H1 (cell line): ENCODE measurements at places on chromosomes 6 and 20. TPM values are rescaled to one million over a fixed set of nuclear protein-coding genes. Genes with fewer than 3 reads are reported as not detected.

GRCh38 chr6:43241446-43241845, 1.8 kb upstream of the TTBK1 start:
- peaks cover 6% of the 10 kb centered on the region for H3K4me1 ChIP-seq
- peaks cover 38% of the 10 kb centered on the region for H3K27me3 ChIP-seq
- H3K36me3 ChIP-seq: no peaks in the 10 kb centered on the region
- no peak overlapping the region for H3K27ac ChIP-seq
- DNase-seq: no peak

- H3K27me3 ChIP-seq: peaks cover 16% of the 10 kb centered on the region; the same call in 1 of the 2 replicates
- no peak for DNase-seq
- no peaks in the 10 kb centered on the region for H3K36me3 ChIP-seq
- H3K27ac ChIP-seq: no peak within 1 kb of the TSS
Observed at GRCh38 chr20:19758133-19758500, at the start of gene RIN2. Gene RIN2, plus strand, starts transcription at chr20:19758258. Its CDS starts 131,344 bp downstream, at chr20:19889602.

DNA sequence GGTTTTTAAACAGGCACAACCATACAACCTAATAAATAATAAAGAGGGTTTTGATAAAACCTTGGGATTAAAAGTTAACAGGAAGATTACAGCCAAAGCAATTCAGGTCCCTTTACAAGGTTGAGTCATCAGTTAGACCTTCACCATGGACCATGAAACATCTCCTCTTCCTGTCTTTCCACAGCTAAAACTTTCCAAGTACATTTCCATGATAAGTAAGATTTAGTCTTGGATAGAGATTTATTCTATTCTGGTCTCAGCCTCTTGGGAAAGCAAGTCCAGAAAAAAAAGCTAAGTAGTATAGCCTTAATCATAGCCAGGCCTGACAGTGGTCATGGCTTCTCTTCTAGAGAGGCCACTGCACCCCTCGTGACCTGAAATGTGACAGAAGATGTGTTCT, 2.9 kb upstream of the PRSS35 start:
- no peaks in the 10 kb centered on the region for H3K27me3 ChIP-seq
- no peak for DNase-seq
- no peak overlapping the region for H3K27ac ChIP-seq
- H3K4me3 ChIP-seq: no peak overlapping the region

- H3K27me3 ChIP-seq: no peaks in the 10 kb centered on the region
- no peak overlapping the region for H3K27ac ChIP-seq
- no peaks in the 10 kb centered on the region for H3K4me1 ChIP-seq
- no peak for DNase-seq
- peaks cover 21% of the 10 kb centered on the region for H3K36me3 ChIP-seq
Observed at GRCh38 chr20:45970646-45971424, 1.2 kb downstream of the ZNF335 start.

DNA sequence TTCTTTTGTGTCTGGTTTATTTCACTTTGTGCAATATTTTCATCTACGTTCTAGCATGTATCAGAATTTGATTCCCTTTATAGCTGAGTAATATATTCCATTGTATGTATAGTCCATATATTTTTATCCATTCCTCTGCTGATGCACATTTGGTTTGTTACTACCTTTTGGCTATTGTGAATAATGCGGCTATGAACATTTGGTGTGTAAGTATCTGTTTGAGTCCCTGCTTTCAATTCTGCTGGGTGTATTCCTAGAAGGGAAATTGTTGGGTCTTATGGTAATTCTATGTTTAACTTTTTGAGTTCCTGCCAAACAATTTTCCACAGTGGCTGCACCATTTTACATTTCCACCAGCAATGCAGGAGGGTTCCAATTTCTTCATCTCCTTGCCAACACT, 52.4 kb downstream of the DNAH8 start:
- H3K4me3 ChIP-seq: no peak overlapping the region
- H3K27me3 ChIP-seq: no peaks in the 10 kb centered on the region
- H3K4me1 ChIP-seq: no peaks in the 10 kb centered on the region
- no peak overlapping the region for H3K27ac ChIP-seq

DNA sequence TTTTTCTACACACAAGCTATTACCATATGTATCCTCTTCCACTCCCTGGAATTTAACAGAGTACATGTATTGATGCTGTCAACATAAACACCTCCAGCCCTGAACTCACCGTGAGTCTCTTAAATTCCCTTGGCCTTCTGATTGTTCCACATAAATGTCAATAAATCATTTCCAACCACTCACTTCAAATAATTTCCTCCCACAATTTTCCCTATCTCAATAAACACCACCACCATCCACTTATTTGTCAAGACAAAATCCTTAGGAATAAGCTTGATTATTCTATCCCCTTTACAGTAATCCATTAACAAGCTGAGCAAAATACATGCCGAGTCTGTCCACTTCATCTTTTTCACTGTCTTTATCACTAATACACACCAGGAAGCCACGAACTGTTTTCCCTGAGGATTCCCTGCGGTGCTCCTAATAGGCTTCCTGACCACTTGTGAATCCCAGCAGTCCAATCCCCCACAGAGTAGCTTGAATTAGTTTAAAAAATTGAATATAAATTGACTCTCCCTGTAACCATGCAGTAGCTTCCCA, 19.2 kb downstream of the HLA-DRB1 start:
- no peaks in the 10 kb centered on the region for H3K36me3 ChIP-seq
- H3K4me1 ChIP-seq: no peaks in the 10 kb centered on the region
- DNase-seq: no peak
- H3K4me3 ChIP-seq: no peak overlapping the region
- H3K27ac ChIP-seq: no peak overlapping the region

DNA sequence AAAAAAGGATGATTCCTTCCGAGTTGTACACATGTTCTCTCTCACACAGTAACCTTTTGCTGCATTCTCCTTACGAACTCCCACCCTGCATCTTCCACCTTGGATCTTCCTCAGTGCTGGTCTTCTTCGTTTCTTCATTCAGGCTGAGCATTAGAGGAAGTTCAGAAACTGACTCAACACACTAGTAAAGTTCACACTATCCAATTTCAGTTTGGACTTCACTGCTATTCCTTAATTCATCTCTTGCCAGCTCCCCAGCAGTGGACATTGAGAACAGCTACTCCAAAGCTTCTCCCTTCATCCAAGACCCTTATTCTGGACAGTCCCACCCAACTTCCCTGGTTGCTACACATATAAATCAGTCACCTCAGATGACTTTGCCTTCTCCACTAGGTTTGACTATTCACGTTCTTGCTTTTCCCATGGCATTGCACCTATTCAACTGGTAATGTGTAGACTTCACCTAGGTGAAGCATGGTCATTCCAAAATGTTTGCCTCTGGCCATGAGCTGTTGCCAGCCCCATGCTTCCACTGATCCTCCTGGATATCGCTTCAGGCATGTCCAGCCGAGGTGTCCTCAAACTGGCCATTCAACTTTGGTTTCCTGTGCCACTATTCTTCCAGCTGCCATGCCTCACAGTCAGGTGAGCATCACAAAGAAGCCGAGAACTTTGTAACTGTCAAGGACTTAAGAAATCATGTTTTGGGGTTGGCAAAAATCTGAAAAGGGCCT, 103.9 kb upstream of the EMILIN3 start:
- no peaks in the 10 kb centered on the region for H3K4me1 ChIP-seq
- H3K4me3 ChIP-seq: no peak overlapping the region
- H3K36me3 ChIP-seq: peaks cover 32% of the 10 kb centered on the region
- H3K27ac ChIP-seq: no peak overlapping the region
- H3K27me3 ChIP-seq: no peaks in the 10 kb centered on the region

DNA sequence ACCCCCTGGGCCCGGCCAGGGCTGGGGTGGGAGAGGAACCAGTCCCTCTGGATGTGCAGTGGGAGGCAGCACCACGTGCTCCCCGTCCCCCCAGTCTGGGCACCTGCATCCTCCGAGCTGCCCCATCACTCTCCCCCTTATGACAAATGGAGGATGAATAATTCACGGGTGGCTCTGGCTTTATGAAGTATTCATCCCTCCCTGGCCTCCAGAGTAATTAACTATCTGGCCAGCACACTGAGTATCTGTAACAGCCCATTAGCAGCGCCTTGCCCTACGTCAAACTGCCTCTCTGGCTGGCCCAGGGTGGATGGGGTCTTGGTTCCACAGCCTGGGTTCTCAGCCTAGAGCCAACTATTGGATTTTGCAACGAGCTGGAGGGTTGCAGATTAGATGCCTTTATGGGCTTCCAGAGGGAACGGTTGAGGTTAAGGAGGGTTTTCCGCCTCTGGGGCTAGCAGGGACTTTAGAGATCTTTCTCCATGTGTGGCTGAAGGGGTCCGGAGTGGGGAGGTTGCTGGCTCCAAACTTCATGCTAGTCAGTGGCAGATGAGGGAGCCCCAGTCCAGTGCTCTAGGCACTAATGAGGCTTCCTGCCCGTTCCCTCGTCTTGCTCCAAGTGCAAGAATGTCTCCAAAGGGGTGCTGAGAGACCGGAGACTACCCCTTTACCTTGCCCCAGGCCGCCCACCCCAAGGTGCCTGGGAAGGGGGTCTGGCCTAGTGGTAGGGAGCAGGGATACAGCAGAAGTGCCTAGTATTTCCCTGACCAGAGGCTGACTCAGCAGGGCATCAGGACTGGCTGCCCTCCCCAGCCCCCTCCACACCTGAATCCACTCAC, 53.5 kb upstream of the MLN start:
- H3K4me3 ChIP-seq: no peak overlapping the region
- no peak for DNase-seq
- no peak overlapping the region for H3K27ac ChIP-seq
- H3K27me3 ChIP-seq: no peaks in the 10 kb centered on the region
- no peaks in the 10 kb centered on the region for H3K4me1 ChIP-seq

DNA sequence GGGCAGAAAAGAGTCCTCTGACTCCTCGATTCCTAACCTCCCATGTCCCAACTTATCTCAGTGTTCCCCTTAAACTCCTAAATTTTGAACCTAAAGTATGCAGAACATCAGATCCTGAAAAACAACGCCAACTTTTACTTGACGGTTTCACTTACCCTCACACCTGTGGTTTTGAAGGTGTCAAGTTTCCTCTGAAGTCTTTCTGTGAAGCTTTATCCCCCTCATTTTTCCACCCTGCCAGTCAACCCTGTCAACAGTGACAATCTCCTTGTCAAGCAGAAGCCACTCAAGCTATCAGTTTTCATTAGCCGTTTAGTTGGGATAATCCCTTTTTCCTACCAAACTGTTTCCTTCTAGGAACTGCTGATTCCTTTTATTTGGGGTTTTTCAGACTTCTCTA, 245.4 kb upstream of the PREP start:
- no peaks in the 10 kb centered on the region for H3K4me1 ChIP-seq
- H3K4me3 ChIP-seq: no peak overlapping the region
- no peak for DNase-seq
- no peaks in the 10 kb centered on the region for H3K36me3 ChIP-seq
- no peaks in the 10 kb centered on the region for H3K27me3 ChIP-seq

GRCh38 chr6:34039943-34040342, 105.9 kb downstream of the GRM4 start:
- no peaks in the 10 kb centered on the region for H3K36me3 ChIP-seq
- H3K27ac ChIP-seq: no peak overlapping the region
- H3K4me1 ChIP-seq: no peaks in the 10 kb centered on the region

DNA sequence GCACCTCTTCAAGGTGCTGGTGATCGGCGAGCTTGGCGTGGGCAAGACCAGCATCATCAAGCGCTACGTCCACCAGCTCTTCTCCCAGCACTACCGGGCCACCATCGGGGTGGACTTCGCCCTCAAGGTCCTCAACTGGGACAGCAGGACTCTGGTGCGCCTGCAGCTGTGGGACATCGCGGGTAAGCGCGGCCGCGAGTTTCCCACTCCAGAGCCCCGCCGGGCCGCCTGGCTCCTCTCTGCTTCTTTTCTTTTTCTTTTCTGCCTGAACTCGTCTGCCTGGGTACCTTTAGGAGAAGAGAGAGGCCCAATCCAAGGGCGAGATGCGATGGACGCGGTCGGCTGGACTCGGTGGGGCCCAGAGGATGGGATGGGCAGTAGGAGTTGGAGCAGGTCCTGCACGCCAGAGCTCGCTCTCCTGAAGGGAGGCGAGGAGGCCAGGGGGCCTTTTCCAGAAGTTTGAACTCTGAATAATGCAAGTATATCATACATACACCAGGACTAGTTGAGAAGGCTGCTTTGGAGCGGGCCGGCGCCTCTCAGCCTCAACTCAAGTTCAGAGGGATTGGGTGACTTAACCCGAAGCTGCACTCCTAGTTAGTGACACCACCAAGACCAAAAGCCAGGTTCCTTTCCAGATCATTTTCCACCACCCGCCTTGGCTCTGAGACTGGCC, 445 bp downstream of the RAB32 start:
- H3K36me3 ChIP-seq: no peaks in the 10 kb centered on the region
- 0 out of 2 replicates have a peak, but pooled peaks cover 1% of the 10 kb centered on the region for H3K4me1 ChIP-seq
- peak; percentile 65 for DNase-seq
- H3K27me3 ChIP-seq: no peaks in the 10 kb centered on the region; the same call in 1 of the 2 replicates

DNA sequence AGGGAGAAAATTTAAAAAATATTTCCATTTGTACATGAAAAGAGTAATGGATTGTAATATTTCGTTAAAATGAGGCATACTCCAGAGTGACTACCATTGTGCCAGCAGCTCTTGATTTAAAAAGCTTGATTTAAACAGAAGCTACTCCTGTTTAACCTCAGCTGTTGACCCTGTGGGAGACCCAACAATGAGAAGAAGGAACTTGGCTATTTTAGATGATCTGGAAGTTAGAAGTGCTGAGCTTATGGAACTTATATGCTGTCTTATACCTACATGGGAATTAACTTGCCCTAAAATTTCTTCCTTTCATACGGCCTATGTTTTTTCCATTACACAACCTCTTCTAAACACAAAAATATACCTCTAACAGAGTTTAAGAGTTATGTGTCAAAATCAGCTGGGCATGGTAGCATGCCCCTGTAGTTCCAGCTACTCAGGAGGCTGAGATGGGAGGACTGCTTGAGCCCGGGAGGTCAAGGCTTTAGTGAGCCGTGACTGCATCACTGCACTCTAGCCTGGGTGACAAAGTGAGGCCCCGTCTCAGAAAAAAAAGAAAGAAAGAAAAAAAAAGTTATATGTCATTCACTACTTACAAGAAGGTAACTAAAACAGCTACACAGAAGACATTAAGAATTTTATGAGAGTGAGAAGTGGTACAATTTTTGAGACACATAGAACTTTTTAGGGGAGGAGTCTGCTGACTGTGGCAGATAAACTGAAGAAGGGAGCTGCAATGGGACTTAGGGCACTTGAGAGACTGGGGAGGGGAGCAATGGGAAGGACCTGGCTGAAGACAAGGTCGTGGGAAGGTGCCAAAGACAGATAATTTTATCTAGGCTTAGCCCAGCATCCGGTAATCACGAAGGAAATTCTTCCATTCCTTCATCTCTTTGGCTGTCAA, 139.9 kb downstream of the MYB start:
- DNase-seq: no peak
- no peak overlapping the region for H3K27ac ChIP-seq
- no peaks in the 10 kb centered on the region for H3K27me3 ChIP-seq

DNA sequence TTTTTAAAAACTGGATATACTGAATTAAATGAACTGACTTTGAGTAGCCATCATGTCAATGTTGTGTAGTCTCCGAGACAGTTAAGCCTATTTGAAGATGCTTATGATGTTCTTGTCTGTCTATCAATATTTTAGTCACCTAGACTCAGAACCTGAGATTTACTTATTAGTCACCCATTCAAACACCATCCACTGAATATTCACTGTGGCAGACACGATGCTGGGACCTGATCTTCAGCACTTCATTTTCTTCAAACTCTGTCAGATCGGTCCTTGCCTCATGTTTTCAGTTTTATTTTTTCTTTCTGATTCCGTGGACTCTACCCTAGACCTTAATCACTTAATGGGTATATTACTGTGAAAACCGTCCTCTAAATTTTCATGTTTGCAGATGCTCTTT, 123.7 kb upstream of the MCHR2 start:
- no peak overlapping the region for H3K4me3 ChIP-seq
- no peaks in the 10 kb centered on the region for H3K27me3 ChIP-seq
- H3K4me1 ChIP-seq: no peaks in the 10 kb centered on the region
- H3K27ac ChIP-seq: no peak overlapping the region
- no peak for DNase-seq
- no peaks in the 10 kb centered on the region for H3K36me3 ChIP-seq

Gene LTA
- total RNA-seq: not detected in 2 replicates

Gene ZNF831
- not detected in 2 replicates for total RNA-seq

Gene MLIP
- total RNA-seq: not detected in 2 replicates

Gene CTNNBL1
- 70.4 and 81.6 TPM in 2 replicates for total RNA-seq

Gene CRISP3
- total RNA-seq: not detected in 2 replicates
